ENCODE measurements at places on chromosomes 11 and 22.

GRCh38 chr11:10032935-10033334, 261.1 kb downstream of the SBF2 start:
- DNase-seq = no peak

GRCh38 chr11:104487046-104487806, 323.3 kb upstream of the PDGFD start:
- no peak for DNase-seq

DNA sequence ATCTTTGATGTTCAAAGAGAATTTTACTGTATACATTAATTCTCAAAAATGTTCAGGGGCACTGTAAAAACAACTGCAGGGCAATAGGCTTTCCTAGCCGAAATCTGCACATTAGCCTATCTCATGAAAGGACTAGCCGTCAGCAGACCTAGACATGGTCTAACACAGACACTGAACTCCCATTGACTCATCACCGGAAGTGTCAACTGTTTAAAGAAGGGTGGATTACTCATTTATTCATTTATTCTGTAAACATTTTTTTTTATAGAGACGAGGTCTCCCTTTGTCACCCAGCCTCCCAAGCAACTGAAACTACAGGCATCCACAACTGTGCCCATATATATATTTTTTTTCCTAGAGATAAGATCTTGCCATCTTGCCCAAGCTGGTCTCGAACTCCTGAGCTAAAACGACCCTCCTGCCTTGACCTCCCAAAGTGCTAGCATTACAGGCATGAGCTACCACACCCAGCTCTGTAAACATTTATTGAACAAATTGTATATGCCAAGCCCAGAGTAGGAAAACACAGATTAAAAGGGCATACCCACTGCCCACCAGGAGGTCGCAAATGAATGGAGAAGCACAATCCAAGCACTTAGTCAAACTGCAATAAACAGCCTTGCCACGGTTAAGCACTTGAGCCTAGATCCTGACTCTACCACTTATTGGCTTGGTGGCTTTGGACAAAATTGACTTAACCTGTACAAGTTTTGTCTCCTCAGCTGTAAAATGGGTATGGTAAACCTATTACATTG, 26.6 kb downstream of the RAB30 start:
- no peak for DNase-seq

- no peak for DNase-seq
These were observed 18.3 kb downstream of the PRR5L start for GRCh38 chr11:36314434-36314767.

DNA sequence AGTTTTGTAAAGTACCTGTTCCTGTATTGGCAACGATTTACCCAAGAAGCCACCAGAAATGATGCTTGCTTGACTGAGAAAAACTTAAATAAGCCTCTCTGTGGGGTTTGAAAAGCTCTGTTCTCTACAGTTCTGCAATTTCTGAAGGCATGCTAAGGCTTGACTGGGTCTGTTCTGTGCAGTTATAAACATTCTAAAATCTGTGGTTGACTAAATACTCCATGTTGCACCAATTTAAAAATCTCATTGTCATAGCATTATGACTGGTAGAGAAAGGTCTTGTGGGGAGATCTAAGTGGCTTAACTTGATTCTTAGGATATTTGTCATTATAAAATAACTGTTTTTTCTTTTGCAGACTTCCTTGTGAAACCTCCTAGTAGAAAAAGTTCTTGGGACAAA, 73.7 kb downstream of the MTMR3 start:
- no peak for DNase-seq

DNA sequence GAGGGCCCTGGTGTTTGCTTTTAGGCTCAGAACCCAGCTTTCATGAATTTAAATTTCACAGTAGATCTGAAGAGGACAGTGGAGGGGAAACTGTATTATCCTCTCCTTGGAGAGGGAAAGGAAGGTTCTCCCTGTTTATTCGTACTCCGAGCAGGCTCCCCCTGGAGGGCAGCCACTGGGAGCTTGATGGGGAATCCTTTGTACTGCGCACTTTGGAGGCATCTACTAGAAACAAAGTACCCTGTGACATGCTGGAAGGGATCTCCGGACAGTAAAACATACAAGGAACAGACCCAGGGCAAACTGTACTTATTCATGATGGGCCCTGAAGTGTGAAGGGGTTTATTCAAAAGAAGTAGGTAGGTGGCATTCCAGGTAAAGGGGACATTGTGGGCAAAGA, 27.2 kb downstream of the NAV2 start:
- DNase-seq = no peak

DNA sequence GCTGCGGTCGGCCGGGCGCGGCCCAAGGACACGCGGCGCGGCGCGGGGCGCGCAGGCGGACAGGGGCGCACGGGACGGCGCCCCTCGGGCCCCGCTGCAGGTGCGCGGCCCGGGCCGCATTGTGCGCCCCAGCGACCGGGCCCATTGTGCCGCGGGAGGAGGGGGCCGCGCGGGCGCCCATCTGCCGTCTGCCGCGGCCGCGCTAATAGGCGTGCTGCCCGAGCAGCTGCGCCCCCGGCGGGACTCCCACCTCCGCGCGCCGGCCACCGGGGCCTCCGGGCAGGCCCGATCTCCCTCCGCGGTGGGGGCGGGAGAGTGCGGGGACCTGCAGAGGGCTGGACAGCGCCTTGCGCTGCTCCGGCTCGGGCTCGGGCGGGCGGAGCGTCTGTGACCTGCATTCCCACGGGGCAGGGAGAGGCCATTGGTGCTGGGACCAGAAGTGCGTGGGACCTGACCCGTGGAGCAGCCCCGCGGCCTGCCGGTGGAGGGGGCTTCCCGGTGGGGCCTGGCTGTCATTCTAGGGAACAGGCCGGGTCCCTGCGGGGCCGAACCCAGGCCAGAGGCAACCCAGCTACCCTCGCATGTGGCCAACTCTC, 933 bp downstream of the BRSK2 start:
- no peak for DNase-seq

GRCh38 chr11:94332814-94333213, 28.4 kb downstream of the IZUMO1R start:
- no peak for DNase-seq

GRCh38 chr22:31922534-31922933, 21.8 kb upstream of the YWHAH start:
- no peak for DNase-seq

DNA sequence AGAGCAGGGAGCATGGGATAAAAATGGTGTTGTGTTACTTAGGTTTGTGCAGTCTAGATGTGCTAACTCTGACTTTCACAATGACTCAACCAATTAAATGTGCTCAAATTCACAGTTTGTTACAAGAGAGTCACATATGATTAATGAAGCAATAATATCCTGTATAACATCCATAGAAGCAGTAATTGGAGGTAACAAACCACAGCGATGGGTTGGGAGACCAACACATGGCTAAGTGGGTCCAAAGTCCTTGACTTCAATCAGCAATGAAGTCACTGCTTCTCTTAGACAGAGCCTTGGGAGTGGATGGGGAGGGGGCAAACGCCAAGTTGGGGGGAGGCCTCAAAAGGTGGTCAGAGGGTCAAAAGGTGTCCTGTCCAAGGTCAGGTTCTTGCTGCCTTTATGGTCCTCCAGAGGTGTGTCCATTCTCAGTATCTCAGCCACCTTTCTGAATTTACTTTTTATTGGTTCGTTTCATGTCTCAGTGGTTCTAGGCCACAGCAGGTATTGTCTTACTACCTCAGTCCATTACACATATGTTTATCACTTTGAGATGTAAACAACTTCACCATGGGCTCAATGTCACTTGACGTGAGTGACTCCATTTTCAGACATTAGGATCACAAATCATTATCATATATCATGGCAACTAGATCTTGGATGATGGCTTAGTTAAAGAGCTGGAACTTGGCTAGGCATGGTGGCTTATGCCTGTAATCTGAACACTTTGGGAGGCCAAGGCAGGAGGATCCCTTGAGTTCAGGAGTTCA, 32.4 kb downstream of the SLN start:
- no peak for DNase-seq

DNA sequence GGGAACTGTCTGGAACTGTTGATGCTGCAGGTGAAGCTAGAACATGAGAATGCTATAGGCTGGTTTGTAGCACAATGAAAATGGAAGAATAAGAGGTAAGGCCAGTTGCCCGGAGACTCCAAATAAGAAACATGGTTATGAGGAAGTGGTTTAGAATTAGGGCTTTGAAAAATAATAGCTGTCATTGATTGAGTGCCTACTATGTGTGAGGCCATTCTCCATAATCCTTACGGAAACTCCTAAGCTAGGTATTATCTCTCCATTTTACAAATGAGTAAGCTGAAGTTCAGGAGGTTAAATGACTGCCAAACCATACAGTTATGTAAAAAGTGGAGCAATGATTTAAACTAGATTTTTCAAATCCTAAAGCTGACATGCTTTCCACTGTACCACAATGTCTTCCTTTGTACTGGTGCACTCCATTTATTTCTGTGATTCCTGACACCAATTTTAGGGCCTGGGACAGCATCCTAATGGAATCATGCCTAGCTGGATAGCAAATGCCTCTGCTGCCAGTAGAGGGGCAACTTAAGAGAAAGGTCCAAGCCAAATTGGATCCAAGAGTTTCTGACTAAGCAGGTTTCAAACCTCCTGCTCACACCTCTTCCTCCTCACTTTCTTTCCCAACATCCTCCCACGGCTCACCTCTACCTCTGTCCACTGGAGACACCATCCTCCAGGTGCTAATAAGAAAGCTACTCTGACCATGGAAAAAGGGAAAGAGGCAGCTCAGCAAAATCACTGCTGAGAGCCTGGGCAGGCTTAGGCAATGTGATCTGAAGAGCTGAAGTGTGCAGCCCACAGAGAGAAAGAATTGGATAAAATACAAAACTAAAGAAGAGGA, 46.9 kb upstream of the PICALM start:
- DNase-seq = no peak

GRCh38 chr11:96906476-96906875, 516.7 kb downstream of the JRKL start:
- DNase-seq = no peak

- no peak for DNase-seq
These were observed 83.3 kb upstream of the PICALM start for GRCh38 chr11:86152006-86152862.

DNA sequence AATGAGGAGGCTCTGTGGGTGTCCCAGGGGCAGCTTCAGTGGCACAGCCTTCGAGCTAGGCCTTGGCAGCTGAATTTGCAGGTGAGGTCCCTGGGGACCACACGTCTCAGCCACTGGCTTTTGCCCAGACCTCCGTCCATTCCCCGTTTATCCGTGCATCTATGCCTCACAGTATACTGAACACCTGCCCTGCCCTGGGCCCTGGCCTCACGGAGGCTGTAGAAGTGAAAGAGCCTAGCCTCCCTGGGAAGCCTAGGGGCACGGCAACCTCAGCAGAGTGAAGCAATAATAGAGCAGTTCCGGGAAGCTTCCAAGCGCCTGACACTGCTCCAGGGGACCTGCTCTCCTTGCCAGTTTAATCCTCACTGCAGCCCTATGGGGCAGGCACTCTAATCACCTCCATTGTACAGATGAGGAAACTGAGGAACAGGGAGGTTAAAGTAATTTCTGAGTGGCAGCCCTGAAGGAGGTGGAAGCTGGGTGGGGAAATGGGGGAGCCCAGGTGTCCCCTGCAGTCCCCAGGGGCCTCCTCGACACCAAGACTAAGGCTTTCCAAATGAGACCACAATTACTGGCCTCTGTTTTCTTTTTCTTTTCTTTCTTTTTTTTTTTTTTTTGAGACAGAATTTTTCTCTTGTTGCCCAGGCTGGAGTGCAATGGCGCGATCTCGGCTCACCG, 2.7 kb upstream of the NFAM1 start:
- DNase-seq = no peak

- no peak for DNase-seq
These were observed 216.3 kb upstream of the PGR start for GRCh38 chr11:101345891-101346290.

DNA sequence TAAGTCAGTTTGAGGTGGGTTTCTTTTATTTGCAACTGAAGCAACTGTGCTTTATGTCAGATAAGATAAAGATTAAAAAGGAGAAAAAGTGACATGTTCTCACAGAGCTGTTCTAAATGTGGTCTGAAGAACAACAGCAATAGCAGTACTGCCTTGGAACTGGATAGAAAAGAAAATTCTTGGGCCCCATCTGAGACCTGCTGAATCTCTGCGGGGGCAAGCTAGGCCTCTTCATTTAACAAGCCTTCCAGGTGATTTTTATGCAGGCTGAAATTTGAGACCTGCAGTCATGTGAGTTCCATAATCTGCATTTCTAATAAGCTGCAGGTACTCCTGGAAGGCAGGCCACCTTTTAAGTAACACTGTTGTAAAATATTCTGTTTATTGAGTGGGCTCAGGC, 91.4 kb upstream of the CTSC start:
- no peak for DNase-seq

DNA sequence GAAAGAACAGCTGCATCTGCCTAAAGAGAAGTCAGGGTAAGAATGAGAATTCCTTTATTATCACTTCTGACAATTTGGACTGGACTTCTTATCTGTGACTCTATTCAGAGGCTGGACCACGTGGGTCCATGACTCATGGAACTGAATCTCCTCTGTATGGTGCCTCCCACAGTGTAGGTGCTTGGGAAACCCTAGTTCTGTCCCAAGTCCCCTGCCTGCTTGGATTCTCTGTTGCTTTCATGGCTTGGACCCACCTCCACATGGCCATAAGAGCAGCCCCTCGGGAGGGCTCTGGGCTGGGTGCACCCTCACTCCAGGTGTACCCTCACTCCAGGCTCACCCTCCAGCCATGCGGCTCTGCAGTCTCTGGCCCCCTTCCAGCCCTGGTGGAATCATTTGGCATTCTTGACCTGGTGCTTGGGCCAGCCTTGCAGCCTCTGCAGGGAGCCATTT, 153.4 kb downstream of the CACNA1I start:
- DNase-seq = no peak

DNA sequence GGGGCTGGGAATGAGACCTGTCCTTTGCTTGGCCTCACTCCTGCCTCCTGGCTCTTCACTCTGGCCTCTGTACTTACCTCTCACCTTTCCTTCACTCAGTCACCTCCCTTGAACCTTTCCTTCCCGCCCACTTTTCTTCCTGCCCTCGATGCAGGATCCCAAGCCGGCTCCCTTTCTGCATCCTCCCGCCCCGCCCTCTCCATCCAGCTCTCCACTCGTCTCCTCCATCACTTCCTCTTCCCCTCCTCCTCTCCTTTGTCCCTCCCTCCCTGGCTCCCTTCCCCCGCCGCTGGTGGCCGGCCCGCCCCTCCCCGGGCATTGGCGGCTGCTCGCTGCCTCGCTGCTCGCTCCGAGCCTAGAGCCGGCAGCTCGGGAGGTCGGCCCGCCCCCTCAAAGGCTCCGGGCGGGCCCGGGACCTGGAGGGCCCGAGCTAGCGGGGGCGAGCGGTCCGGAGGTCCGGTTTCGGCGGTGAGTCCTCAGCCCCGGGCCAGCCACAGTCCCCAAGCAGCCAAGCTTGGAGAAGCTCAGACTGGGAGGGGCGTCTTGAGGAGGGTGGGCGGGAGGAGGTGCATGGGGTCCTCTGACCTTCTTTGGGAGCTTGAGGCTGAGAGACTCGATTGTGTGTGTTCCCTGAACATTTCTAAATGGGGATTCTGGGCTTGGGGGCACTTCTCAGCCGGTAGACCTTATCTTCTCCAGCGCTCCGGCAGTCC, 13.8 kb downstream of the PHLDB1 start:
- peak; percentile 15 for DNase-seq

DNA sequence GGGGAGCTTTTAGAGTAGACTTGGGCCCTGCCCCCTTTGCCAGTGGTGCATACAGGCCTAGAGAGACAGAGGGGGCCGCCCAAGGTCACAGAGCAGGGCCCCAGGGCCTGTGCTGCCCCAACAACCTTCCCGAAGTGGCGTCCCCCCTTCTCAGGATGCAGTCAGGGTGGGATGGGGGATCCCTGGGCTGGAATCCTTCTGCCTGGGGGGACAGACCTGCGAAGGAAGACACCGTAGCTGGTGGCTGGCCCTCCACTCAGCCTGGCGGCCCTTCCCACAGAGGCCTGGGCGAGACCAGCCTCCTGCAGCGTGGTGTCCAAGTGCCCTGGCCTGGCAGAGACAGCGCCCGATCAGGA, 14.4 kb upstream of the EHD1 start:
- no peak for DNase-seq

- DNase-seq = no peak
These were observed 169.6 kb downstream of the CRYBB2 start for GRCh38 chr22:25388866-25389540.

Data from naive thymus-derived CD4-positive, alpha-beta T cell (primary cell).